ENCODE measurements at places on chromosomes 12 and 14. TPM values are rescaled to one million over a fixed set of nuclear protein-coding genes. Genes with fewer than 3 reads are reported as not detected.

Gene GPRC5D
- 6.4 TPM for polyA plus RNA-seq

Gene PAH
- polyA plus RNA-seq = not detected

Gene SLC39A9
- 18.4 TPM for polyA plus RNA-seq

Gene ZNF10
- 26.7 TPM for polyA plus RNA-seq

Gene TMEM121
- polyA plus RNA-seq = 3.7 TPM

Data from B cell (primary cell).